Left colon (tissue), 2 donors: ENCODE measurements at places on chromosomes 2 and 18. TPM values are rescaled to one million over a fixed set of nuclear protein-coding genes. Genes with fewer than 3 reads are reported as not detected.

HOXD12 gene
- not detected for total RNA-seq

EFEMP1 gene
- 34.1 TPM for total RNA-seq

CNTNAP5 gene
- 0.08 TPM for total RNA-seq

ANXA4 gene
- total RNA-seq: 289 TPM

STPG4 gene
- total RNA-seq: 0.43 TPM

EFHD1 gene
- 2.7 TPM for total RNA-seq

CTNNA2 gene
- total RNA-seq: 0.92 TPM

C2orf74 gene
- 2.2 TPM for total RNA-seq

GRCh38 chr2:132651115-132652045 is 18.6 kb downstream of the LYPD1 start:
- DNase-seq: no peak

DNA sequence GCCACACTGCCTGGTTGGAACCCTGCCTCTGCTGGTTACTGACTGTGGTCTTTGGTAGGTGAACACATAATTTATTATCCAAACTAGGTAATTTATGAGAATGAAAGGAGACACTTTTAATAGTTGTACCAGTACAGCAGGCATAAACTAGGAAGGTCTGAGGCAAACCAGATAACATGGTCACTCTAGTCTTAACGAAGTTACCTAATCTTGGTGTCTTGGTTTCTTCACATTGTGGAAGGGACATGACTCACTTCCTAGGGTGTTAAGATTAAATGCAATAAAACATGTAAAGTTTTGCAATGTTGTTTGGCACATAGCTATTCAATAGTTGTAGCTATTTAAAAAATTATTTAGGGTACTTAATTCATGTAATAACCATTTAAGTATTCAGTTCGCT is 23.3 kb downstream of the SPTBN1 start:
- no peak for DNase-seq

GRCh38 chr2:7022492-7023385 is 105.5 kb downstream of the RNF144A start:
- no peak for DNase-seq

- DNase-seq: no peak
Observed at GRCh38 chr2:118699447-118700175, 147.8 kb downstream of the EN1 start.

GRCh38 chr2:61854564-61855317 is 881 bp upstream of the FAM161A start:
- peak; percentile 92 for DNase-seq

- DNase-seq: no peak
Observed at GRCh38 chr2:129233166-129233565, 746.3 kb upstream of the RAB6C start.

DNA sequence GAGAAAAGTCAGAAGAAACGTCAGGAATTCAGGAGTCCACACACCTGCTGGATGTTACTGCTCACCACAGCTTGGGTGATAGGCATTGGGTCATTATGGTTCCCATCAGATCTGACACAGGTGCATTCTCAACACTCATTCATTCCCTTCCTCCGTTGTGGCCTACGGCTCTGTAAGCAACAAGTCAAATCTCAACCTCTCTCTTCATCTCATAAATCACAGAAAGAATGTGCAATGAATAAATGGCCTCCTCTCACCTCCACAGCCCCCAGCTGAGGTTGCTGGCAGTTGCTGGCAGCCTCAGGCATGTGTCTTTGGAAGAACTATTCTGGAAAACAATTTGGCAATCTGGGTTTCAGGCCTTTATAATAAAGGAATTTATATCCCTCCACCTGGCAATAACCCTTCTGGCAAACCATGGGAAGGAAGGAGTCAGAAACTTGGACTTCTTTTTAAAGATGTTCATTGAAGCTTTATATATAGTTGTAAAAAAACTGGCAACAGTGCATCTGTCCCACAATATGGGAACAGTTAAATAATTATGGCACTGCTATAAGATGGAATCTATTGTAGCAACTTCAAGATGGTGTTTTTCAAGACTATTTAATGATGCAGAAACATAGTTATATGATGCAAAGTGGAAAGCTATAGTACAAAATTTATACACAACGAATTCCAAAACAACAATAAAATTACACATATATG is 175.4 kb downstream of the ANAPC1 start:
- no peak for DNase-seq

GRCh38 chr2:55109219-55109891 is 59.1 kb upstream of the RTN4 start:
- DNase-seq: no peak

- no peak for DNase-seq
Observed at GRCh38 chr18:57447154-57447621, 12.0 kb downstream of the ONECUT2 start.

- DNase-seq: no peak
Observed at GRCh38 chr2:30221531-30221930, 9.8 kb upstream of the LBH start.

DNA sequence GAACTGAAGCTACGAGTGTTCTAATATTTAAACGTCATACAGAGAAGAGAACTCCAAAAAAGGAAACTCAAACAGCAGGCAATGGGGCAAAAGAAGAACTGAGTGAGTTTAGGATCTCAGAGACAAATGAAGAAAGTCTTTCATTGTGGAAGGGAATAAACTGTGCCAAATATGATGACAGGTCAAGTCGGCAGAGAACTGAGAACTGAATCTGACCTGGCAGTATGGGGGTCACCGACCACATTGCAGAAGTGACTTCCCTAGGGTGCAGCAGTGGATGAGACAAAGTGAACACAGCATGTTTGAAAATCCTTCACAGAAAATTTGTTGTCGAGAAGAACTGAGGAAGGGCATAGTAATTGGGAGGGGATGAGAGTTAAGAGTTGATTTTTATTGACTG is 55.9 kb downstream of the TTC21B start:
- no peak for DNase-seq

DNA sequence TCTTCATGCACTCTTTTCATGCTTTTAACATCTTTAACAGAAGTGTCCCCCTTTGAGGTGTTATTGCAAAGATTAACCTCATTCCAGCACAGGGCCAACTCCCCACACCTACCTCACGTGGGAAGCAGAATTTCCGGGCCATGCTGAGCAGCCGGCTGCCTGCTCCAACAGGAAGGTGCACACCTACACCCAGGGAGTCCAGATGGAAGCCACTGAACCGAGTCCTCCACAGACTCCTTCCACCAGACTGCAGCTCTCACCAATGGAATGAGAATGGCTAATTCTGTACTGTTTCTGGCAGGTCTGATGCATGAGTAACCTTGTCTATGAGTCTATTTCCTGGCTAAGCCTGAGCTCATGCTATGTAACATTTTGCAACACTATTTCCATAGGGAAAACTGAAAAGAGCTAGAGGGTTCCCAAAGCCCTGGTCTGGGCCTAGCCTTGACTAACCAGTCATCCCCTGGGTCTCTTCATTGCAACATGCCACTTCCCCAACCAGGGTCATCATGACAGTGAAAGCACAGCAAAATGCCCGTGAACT is 11.0 kb downstream of the ERFE start:
- DNase-seq: no peak

GRCh38 chr2:1881502-1881901 is 137.2 kb upstream of the PXDN start:
- DNase-seq: no peak
